ENCODE measurements at places on chromosomes 1 and 21.
A peak's percentile ranks its signal among the peaks of the same experiment; 100 is the strongest.

GRCh38 chr1:41327383-41327999 lies 33.7 kb upstream of the FOXO6 start:
- no peak for DNase-seq

DNA sequence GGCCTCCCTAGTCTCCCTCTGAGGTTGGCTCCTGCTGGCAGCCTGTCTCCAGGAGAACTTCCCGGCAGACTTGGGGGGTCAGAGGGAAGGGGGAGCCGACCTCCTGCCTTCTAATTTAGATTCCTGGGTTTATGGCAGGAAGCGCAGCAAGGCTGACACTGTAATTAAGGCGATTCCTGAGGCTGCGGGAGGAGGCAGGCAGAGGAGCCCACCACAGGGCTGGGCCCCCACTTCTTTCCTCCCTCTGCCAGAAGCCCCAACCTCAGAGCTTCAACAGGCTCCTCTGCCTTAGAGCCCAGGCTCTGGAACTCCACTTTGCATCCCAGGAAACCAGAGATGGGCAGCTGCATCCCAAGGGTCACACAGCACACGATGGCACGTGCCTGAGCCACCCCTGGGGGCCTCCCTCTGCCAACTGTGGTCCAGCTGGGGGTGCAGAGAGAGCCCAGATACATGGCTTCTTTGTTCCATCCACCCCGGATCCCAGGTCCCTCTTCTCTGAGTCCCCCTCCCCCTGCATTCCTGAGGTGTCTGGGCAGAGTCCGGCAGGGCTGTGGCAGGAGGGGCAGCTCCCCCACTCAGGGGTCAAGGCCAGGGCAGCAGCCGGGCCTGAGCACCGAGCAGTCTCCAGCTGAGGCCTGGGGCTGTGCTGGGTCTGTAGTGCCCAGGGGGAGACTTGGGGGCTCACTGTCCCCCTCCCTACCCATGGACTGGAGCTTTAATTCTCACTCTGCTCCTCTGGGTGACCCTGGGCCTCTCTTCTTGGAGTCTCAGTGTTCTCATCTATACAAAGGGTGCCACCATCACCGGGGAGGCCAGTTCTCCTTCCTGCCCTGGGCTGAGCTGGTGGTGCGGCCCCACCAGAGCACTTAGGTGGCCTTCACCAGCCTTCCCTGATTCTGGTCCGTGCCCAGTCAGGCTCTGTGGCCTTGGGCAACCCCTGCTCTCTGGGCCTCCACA lies 39.4 kb upstream of the FAM131C start:
- DNase-seq = no peak

- DNase-seq = no peak
Observed at GRCh38 chr1:58573138-58573537, 3.9 kb downstream of the TACSTD2 start.

DNA sequence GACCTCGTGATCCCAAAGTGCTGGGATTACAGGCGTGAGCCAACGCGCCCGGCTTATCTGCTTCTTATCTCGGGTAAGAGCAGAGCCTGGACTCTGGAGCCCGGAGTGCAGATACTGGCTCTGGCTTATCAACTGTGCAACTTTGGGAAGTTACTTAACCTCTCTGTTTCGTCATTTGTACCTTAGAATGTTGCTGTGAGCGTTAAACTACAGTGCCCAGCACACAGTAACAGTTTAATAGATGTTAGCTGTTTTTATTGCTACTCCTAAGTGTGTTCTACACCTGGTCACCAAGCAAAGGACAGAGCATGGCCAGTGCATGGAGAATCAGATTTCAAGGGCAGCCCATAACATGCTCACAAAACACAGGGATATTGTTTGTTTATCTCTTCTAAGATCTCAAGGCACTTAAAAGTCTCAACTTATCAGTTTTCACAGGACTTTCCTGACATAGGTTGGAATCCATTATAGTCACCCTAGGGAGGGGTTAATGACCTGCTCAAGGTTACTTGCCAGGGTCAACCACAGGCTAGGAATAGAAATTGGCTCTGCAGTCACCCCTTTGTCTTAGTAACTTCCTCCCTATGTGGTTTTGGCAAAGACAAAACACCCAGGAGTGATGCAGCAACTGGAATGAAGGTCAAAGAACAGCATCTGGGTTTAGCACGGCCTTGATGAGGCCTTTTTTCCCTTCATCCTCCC lies 22.5 kb upstream of the SRP9 start:
- no peak for DNase-seq

GRCh38 chr1:15609631-15610030 lies 7.6 kb upstream of the DDI2 start:
- no peak for DNase-seq

GRCh38 chr21:41387042-41387819 lies 25.4 kb downstream of the MX2 start:
- DNase-seq = no peak

DNA sequence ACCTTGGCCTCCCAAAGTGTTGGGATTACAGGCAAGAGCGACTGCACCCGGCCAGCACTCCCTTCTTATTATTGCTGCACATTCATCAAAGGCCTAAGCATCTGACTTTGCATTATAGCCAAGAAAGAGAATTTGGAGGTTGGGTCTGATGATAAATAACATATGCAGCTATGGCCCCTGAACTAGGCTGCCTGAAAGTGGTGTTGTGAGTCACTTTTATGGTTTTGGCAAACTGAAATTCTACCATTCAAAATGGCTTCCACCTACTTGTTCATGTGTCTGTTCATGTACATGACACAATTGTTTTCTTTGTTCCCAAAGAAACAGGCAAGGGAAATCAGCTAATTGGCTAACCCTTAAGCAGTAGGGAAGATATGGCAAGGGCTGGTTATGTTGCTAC lies 25.0 kb upstream of the UAP1 start:
- DNase-seq = no peak

DNA sequence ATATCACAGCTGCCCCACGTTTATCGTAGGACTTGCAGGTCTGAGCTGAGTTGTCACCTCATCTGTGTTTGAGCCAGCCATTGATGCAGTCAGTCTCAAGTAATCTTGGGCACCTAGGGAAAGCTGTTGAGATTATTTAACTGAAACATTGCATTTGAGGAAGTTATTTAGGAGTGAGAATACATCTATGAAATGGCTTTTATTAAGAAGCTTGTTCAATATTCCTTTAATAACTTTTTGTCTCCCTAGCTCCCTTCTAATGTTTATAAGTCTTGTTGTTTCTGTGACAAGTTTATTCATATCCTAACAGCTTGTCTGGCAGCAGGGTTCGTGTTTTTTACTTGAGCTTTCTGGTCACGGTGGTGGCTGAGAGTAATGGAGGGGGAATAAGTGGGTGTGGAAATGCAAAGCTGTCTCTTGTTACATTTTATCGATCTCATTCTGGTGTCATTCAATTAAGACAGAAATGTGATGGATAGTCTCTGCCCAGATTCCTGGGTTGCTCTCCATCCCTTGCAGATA lies 555.9 kb downstream of the USP25 start:
- DNase-seq = no peak

DNA sequence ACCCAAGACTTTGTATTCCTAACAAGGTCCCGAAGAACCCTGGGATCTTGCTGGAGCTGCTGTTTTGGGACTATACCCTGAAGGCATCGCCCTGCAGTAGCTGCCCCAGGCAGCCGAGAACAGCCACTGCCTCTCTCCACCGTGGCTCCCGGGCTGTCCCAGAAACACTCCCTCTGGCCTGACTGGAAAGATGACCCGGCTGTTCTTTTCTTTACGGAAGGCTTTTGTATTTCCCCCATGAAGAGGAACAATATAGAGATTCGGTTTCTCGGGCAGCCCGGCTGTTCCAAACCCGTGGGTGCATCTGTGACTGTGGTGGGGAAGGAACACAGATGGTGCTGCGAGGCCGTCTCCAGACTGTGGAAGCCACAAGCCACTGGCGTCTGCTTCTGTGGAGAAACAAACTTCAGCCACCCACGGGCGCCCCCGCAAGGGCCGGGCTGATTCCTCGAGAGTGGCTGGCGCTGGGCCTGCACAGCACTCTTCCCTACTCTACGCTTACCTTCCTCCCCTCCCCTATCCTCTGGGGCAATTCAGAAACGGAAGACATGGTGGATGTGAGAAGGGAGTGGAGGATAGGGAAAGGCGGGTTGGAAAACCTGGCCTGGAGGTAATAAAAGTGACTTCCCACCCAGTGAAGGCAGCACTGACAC lies 33.7 kb upstream of the VASH2 start:
- DNase-seq = no peak

GRCh38 chr1:161784968-161785367 lies 18.8 kb downstream of the ATF6 start:
- no peak for DNase-seq

- DNase-seq = no peak
Observed at GRCh38 chr1:38173157-38173831, 126.7 kb upstream of the POU3F1 start.

- no peak for DNase-seq
Observed at GRCh38 chr1:221724931-221725605, 16.8 kb downstream of the DUSP10 start.

DNA sequence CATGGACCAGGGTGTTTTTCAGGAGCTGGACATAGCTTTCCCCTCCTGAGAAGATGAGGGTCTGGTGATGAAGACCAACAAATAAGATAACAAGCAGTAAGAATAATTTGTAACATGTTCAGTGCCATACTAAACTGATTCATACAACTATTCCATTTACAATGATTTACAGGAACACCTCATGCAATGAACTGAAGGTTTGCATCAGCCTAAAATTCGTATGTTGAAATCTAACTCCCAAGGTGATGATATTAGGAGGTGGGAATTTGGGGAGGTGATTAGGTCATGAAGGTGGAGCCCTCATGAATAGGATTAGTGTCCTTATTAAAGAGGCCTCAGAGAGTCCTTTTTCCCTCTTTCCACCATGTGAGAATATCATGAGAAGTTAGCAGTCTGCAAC lies 15.9 kb upstream of the NIBAN1 start:
- DNase-seq = no peak

DNA sequence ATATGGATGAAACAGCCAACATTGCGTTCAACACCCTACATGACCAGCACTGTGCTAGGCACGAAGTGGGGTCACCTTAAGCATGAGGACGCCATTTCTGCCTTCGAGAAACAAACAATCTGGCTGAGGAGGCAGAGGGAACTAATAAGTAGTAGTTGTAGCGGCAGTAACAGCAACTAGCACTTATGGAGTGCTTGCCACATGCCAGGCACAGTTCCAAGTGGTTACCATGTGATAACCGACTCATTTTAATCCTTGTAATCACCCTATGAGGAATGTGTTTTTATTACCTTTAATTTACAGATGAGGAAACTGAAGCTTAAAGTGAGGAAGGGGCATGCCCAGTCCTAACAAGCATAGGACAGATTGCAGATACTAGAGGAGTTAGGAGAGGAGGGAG lies 33.7 kb downstream of the KCND3 start:
- DNase-seq = no peak

DNA sequence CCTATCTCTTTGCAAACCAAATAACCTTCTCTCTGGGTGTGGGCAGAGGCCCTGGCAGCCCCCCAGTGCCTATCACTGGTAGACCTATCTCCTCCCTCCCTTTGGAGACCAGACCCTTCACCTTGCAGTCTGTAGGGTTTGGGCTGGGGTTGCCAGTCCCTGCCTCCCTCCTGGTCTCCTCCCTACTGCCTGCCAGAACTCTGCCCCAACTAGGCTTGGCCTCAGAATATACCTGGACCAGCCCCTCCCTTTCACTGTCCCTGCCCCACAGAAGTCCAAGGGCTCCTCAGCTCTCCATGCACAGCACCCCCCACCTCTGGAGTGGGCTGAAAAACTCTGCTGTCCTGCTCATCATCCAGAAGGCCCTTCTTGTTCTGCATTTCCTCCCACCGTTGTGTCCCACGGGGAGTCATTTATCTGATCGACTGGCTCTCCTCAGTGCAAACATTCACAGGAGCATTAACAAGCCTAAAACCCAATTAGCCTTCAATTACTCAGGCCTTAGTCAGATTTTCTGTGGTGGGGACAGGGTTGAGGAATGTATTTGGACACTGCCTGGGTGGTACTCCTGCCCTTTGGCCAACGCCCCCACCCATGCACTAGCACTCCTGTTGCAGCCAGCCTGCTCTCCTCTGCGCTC lies 27.7 kb upstream of the DMBX1 start:
- DNase-seq = no peak

- no peak for DNase-seq
Observed at GRCh38 chr1:175978926-175979325, 228.2 kb downstream of the COP1 start.

DNA sequence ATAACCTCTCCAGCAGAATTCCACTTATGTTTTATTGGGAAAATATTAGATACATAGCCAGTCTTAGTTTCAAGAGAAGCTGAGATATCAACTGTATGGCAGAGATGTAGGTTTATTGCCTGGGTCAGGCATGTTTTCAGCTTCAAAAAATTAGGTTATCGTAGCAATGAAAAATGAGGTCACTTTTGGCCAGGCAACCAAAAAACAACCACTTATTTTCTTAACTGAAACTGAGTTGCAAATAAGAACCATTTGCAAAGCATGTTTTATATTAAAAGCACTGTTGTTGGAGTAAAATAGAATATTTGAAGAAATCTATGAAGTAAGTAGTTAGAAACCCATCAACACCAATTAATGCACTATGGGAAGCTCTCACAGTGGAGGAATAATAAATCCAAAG lies 5.5 kb upstream of the OR6Y1 start:
- no peak for DNase-seq

DNA sequence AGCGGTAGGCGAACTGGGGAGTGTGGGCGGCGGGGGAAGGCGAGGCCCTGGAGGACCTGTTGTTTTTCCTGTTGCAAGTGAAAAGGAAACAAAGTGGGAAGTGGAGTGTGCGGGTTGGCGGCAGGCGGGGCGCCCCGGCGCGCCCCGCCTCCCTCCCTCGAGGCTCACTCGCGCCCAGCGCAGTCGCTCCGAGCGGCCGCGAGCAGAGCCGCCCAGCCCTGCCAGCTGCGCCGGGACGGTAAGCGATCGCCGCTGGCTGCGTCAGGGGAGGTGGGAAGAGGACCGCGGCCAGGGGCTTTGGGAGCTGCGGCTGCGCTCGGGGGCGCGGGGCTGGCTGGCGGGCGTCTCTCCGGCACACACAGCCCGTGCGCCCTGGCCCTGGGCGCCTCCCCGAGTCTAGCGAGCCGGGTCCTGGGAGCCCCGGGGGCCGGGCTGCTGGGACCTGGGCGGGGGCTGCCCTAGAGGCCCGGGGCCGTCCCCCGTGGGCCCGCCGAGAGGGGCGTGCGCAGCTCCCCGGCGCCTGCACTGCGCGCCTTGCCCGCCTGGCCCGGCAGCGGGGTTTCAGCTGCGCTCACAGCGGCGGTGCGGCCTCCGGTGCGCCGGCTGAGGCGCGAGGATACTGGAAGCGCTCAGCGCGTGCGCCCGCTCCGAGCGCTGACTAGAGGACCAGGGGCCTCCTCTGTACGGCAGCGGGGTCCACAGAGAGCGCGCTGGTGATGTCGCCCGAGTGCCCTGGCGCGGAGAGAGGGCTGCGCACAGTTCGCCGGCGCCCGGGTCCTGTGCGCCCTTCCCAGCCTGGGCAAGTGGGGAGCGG lies at the start of gene PIK3CD:
Gene PIK3CD, plus strand, starts transcription at position 167 of the 814 bp plus-strand sequence. CDS start 58,725 bp downstream, outside the sequence.
- peak; percentile 34 for DNase-seq

DNA sequence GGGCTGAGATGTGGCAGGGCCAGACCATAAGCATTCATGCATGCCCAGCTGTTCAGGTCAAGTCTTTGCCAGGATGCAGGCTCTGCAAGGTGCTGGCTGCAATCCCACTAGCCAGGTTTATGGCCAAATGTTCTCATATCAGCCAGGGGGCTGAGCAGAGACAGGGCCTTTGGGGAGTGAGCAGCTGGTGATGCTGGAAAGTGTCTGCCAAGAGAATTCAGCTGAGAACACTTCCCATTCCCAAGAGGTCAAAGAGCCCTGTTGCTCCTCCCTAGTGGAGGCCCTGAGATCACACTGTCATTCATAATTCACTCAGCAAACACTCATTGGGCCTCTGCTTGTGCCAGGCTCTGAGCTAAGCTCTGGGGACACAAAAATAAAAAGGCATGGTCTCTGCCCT lies 150.3 kb downstream of the DMRTA2 start:
- DNase-seq = no peak

Measured in NCI-H2227 treated with DMSO at 0.1 percent for 48 hours (cell line).